ENCODE measurements at places on chromosomes 6 and 20. TPM values are rescaled to one million over a fixed set of nuclear protein-coding genes. Genes with fewer than 3 reads are reported as not detected.

DNA sequence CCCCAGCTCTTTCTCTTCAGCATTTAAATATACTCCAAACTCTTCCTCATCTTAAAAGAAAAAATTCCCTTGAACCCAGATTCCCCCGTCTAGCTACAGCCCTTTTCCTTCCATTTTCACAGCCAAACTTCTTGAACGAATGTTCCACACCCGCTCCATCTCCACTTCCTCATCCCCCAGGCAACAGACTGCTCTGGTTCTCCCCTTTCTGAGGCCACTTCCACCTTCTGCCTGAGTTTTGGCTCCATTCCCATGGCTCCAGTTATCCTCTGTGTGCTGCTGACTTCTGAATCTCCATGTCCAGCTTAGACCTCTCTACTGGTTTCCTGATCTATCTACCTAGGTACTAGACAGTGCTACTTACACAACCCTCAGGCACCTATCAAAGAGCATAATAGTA is 106.4 kb downstream of the RALGAPA2 start:
- DNase-seq: no peak

DNA sequence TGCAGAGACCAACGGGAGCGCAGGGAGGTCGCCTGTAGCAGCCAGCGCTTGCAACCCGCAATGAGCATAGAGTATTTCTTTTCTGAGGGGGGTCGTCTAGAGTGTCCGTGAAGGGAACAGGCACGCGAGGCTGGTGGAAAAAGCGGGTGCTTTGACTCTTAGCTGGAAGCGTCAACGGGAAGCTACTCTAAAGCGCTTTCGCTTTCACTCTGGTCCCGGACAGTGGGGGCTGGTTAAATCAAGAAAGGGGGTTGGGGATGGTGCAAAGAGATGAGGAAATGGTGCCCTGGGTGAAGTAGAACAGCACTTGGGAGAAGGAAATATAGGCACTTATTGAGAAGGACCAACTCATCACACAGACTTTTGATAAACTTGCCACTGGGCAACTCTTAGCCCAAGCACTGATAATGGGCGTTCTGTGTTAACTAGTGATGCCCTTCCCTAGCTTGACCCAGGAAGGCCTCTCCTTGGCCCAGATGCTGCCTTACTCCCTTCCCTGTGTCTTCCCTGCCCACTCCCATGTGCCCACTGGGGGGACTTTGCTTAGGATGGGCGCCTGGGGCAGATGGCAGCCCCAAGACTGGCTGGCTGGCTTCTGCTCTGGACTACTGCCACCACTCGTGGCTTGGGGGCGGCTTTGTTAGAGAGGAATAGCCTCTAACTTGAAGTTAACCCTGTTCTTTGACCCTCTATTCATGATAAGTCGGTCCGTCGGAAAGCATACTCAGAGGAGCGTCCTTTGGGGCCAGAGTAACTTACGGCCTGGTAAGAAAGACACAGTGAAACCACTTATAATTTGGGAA is 585 bp downstream of the PSMB9 start:
- DNase-seq: peak; percentile 75

DNA sequence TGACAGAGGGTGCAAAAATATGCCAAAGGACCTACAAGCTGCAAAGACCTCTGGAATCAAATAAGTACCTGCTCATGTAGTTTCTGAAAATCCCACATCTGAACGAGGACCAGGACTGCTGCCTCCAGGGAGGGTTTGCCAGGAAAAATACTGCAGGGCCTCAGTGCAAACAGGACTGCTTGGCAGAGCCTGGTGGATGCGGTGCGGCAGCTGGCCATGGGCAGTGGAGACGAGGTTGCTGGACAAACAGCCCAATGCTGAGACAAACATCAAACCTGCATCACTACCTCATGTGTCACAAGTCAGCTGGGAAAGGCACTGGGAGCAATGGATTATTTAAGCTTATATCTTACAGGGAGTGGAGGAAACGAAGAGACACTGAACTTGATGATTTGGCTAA is 238.8 kb downstream of the PAX1 start:
- DNase-seq: no peak

DNA sequence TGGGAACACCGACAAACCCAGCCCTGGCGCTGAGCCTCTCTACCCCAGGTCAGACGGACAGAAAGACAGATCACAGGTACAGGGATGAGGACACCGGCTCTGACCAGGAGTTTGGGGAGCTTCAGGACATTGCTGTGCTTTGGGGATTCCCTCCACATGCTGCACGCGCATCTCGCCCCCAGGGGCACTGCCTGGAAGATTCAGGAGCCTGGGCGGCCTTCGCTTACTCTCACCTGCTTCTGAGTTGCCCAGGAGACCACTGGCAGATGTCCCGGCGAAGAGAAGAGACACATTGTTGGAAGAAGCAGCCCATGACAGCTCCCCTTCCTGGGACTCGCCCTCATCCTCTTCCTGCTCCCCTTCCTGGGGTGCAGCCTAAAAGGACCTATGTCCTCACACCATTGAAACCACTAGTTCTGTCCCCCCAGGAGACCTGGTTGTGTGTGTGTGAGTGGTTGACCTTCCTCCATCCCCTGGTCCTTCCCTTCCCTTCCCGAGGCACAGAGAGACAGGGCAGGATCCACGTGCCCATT is 15.3 kb downstream of the VEGFA start:
- no peak for DNase-seq

GRCh38 chr20:44433751-44434538 is 41.7 kb upstream of the TTPAL start:
- no peak for DNase-seq

DNA sequence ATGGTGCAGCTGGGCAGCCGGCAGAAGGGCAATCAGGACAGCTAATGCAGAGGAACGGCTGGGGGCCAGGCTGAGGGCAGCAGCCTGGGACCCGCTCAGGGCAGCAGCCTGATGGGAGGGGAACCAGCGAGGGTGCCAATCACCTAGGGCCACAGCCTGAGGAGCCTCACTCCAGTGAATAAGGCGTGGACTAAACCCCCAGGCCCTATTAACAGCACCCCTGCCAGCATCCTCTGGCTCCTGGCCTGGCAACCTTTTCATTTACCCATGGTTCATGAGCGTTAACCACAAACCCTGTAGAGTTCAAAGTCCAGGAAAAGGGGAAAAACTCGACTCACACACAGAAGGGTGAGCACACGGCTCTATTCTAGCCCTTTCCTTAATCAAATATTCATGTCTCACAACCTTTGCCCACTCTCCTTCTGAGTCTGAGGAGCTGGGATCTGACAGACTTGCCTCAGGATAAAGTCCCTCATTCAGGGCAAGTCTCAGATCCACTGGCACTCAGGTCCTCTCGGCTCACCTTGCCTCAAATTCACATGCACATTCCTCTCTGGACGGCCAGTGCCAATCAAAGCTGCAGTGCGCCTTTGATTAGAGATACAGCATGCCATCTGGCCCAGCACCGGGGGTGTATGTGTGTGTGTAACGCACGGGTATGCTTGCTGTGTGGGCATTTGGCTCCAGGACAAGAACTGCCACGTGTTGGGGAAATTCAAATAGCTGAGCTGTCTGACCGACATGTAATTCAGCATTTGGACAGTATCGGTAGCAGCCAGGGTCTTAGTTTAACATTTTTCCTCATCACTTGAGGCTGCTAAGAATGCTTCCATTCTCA is 86.9 kb upstream of the TRAF3IP2 start:
- DNase-seq: no peak

DNA sequence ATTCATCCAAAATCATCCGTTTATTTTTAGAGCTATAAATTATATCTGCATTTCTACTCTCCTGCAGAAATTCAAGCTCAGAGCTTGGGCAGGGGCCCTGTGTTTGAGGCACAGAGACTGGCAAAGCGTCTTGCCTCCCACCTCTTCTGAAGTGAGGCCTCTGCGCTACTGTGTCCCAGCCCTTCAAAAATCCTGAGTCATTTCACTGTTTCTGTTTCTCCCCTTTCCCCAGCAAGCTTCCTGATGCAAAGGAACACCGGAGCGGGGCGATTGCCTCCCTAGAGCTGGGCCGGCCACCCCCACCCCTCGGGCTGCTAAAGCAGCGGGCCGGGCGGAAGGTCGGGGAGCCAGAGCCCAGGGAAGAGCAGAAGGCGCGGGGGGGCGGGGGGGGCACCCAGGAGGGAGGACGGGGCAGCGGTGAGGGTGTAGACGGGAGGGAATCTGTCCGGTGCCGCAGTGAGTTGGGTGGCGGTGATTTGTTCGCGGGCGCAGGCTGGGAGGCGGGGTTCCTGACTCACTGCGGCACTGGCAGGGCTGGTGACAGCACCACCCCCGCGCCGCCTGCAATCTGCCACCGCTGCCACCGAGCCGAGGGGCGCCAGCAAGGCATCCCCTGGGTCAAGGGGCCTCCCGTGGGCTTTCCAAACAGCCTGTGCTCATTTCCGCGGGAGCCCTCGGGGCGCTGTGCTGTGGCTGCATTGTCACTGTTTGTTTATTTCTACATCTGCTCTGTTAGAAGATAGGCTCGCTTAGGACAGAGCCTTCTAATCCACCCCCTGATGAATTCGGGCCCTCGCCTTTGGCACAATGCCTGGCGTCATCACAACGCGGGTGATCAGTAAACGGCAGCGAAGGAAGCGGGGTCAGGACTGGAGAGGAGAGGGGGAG is 46.5 kb upstream of the SNAP25 start:
- DNase-seq: no peak

- no peak for DNase-seq
These were observed 62.2 kb upstream of the FABP7 start for GRCh38 chr6:122717350-122717749.

- no peak for DNase-seq
These were observed 159.8 kb upstream of the SYNDIG1 start for GRCh38 chr20:24309596-24309995.

GRCh38 chr6:17299750-17300149 is 18.6 kb downstream of the RBM24 start:
- DNase-seq: no peak

- no peak for DNase-seq
These were observed 163.0 kb downstream of the EYA4 start for GRCh38 chr6:133404151-133404550.

GRCh38 chr6:6085928-6086668 is 79.4 kb upstream of the NRN1 start:
- DNase-seq: no peak

DNA sequence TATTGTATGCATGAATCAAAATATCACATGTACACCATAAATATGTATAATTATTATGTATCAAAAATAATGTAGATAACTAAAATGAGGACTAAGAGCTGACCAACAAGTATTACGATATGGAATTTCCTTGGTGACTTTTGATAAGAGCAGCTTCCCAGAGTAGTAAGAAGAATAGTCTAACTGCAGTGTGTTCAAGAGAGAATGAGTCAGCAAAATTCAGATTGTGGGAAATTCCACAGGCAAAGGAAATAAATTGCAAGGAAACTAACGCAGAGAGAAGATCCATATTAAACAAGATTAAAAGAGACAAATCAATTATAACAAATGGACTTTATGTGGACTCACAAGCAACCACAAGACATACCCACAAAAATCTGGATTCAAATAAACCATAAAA is 26.4 kb downstream of the FRK start:
- no peak for DNase-seq

DNA sequence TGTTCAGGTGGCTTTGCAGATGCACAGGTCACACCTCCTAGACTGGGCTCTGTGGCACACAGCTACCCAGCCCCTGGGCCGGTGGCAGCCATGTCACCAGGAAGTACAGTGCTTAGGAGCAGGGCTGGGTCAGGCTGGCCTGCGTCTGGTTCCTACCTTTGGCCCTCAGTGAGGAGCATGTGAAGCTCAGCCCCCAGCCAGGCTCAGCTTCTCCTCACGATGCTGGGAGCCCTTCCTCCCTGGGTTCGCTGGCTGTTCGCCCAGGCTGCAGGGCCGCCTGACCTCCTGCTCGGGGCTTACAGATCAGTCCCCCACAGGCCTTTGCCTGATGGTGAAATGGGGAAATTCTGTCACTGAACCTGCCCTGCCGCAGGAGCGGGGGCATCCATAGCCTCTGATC is 23.1 kb downstream of the SPATA2 start:
- no peak for DNase-seq

DNA sequence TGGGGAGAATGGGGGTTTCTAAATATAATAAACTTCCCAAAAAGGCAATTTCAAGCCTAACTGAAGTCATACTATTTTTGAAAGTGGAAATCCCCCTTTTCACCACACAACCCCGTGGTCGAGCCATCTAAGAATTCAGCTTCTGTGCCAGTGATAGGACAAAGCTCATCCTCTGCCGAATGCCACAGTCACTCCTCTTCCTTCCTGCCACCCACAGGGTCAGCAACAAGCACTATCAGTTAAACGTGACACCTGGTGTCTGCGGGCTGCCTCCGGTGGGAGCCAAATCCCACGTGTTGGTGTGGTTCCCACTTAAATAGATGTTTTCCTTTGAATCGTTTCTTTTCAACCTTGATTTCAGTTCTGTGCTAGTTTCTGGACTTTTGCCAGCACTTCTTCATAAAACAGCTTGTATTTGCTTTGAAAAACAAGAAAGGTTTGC is 60.7 kb downstream of the TNFAIP3 start:
- DNase-seq: peak; percentile 34

GRCh38 chr20:54084193-54084592 is 13.8 kb upstream of the BCAS1 start:
- DNase-seq: no peak

- no peak for DNase-seq
These were observed 310.4 kb upstream of the SUPT3H start for GRCh38 chr6:45688180-45688579.

GRCh38 chr20:44112456-44112855 is 74.5 kb downstream of the JPH2 start:
- DNase-seq: no peak

DNA sequence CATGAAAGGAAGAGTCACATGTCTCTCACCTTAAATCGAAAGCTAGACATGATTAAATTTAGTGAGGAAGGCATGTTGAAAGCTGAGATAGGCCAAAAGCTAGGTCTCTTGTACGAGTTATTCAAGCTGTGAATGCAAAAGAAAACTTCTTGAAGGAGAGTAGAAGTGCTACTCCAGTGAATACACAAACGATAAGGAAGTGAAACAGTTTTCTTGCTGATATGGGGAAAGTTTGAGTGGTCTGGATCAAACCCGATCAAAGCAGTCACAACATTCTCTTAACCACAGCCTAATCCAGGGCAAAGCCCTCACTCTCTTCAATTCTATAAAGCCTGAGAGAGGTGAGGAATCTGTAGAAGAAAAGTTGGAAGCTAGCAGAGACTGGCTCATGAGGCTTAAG is 1.9 kb upstream of the TPD52L1 start:
- no peak for DNase-seq

DNA sequence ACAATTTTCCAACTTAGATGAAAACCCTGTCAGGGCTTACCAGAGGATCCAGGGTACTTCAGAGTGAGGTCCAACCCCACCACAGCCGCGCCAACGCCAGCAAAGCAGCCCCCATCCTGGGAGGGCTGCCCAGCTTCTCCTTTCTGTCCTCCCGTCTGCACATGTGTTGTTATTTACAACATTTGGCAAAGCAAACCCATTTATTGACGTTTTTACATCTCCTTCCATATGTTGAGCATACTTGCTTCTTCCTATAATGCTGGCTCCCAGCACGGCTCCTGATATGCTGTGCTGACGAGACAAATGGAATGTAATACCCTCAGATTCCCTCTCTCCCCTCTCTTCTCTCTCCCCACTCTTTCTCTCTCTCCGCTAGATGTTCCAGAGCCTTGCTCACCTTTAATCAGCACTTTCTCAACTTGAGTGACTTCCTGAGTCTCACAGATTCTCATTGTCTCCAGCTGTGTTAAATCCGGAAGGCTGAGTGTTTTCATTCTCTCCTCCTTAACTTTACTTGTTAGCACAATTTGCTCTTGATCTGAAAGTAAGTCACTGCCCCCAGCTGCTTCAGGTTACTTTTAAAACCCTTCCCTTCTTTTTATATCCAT is 22.7 kb downstream of the RCAN2 start:
- no peak for DNase-seq

Gene PCK1
- total RNA-seq: not detected

Gene PLA2G7
- total RNA-seq: 8.9 TPM

Gene EYA2
- total RNA-seq: 0.15 TPM

Gene DDO
- total RNA-seq: not detected

Gene DUSP15
- total RNA-seq: not detected

Gene MOG
- total RNA-seq: not detected
